ENCODE measurements at places on chromosomes 6 and 20.
A peak's percentile ranks its signal among the peaks of the same experiment; 100 is the strongest.

- DNase-seq, result no peak
Observed at GRCh38 chr6:10721850-10722569, 860 bp upstream of the TMEM14C start.

GRCh38 chr6:111260570-111261298, 173.4 kb downstream of the SLC16A10 start:
- no peak for DNase-seq

GRCh38 chr20:23598481-23598880, 7.2 kb downstream of the CST9 start:
- DNase-seq, result no peak

GRCh38 chr6:156662025-156662445, 115.1 kb upstream of the ARID1B start:
- DNase-seq, result no peak

DNA sequence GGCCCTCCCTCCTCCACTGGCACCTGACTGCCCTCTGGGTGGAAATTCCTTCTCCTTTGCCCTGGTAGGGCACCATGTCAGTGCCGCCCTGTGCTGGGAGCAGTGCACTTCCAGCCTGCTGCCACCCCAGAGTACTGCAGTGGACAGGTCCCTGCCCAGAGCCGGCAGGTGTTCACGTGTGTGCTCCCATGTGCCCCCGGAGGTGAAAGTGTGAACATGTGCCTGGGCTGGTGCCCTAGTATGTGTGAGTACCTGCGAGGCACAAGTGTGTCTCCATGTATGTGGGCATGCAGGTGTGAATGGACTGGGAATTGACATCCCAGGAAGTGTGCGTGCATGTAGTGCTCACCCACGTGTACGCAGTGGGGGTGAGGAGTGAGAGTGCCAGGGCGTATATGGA, 29.4 kb downstream of the SDCBP2 start:
- peak; percentile 36 for DNase-seq

DNA sequence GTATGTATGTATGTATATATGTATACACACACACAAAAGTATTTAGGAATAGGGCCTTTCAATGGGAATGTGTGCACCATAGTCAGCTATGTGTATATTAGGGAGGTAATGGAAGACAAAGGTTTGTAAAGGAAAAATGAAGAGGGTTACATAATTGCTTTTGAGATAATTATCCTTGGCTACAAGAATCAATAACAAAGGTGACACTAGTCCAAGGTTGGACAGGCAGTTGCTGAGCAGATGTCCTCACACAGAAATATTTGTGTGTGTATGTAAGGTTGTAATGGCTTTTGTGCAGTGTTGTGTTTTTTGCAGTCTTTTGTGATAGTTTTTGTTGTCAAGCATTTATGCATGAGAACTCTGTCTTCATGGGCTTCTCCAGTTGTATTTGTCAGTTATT, 157.9 kb upstream of the MARCKS start:
- no peak for DNase-seq

- no peak for DNase-seq
Observed at GRCh38 chr6:76631622-76632021, 559.2 kb upstream of the IMPG1 start.

GRCh38 chr6:169339731-169340309, 86.2 kb upstream of the THBS2 start:
- no peak for DNase-seq

DNA sequence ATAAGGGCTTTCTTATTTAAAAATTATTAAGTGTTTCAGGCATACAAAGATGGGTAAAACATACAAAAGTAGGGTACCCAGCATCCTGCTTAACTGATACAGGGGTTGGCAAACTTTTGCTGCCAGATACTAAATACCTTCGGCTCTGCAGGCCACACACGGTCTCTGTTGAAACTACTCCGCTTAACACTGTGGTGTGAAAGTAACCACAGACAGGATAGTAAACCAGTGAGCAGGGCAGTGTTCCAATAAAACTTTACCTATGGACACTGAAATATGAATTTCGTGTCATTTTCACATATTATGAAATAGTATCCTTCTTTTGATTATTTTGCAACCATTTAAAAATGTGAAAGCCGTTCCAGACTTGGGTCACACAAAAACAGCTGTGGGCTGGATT, 92.4 kb downstream of the EYA2 start:
- DNase-seq, result no peak

GRCh38 chr6:83804886-83805285, 48.3 kb upstream of the RIPPLY2 start:
- no peak for DNase-seq

GRCh38 chr6:142300758-142301650, 803 bp upstream of the ADGRG6 start:
- peak; percentile 26 for DNase-seq

GRCh38 chr6:153083869-153084268, 47.2 kb downstream of the RGS17 start:
- DNase-seq, result no peak

- DNase-seq, result no peak
Observed at GRCh38 chr6:56345376-56345995, 98.1 kb upstream of the COL21A1 start.

DNA sequence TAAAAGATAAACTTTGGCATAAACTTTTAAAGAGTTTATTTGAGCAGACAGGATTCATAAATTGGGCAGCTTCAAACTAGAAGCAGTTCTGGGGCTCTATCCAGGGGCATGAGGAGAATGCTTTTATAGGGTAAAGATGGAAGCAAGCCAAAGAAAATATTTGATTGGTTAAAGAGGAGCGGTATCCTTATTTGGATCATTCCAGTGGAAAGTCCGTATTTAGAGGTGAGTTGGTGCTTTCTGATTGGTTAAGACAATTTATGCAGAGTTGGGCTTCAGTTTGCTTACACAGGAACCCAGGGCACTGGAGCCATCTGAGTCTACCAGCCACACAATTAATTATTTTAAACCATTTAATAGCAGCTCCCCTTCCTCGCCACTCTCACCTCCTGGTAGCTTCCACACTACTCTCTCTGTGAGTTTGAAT, 37.9 kb upstream of the RNF217 start:
- DNase-seq, result no peak

DNA sequence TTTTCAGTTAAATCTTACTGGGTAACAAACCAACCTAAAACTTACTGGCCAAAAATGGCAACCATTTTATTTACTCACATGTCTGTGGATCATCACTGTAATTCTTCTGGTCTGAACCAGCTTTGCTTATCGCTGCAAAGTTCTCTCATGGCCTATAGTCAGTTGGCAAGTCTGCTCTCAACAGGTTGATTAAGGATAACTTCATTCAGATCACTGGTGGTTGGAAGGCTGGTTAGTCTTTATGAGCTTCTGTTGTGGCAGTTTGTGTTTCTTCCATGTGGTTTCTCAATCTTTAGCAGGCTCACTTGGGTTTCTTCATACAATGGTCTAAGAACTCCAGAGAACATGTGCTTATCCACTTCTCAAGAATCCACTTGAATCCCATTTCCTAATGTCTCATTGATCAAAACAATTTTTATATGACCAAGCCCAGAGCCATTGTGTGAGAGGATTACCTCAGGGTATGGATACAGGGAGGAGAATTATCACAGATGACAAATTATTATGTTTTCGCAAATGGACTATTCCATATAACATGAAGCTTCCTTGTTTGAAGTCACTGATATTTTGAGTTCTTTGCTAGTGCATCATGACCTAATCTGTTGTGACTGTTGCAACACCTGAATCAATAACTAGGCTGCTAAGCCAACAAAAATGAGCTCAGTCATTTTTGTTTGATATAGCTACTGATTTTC, 155.4 kb upstream of the BMP2 start:
- no peak for DNase-seq

- DNase-seq, result no peak
Observed at GRCh38 chr20:24379484-24379927, 89.9 kb upstream of the SYNDIG1 start.

DNA sequence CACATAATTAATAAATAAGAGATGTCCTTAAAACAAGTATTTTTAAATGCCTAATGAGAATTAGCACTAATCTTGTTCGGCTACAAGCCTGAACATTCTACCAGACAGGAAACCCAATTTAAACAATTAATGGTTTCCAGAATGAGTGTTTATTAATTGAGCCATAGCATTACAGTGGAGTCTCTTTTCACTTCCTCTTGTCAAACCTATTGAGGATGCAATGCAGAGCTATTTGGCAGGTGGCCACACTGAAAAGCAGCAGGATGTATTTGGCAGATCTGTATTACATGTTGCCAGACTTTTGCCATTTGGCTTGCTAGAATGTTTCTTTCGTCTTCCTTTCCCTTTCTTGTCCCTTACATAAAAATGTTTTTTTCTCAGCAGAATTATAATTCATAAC, 475.2 kb upstream of the MARCKS start:
- DNase-seq, result peak; percentile 63

- no peak for DNase-seq
Observed at GRCh38 chr6:154468760-154469159, 41.7 kb downstream of the CNKSR3 start.

DNA sequence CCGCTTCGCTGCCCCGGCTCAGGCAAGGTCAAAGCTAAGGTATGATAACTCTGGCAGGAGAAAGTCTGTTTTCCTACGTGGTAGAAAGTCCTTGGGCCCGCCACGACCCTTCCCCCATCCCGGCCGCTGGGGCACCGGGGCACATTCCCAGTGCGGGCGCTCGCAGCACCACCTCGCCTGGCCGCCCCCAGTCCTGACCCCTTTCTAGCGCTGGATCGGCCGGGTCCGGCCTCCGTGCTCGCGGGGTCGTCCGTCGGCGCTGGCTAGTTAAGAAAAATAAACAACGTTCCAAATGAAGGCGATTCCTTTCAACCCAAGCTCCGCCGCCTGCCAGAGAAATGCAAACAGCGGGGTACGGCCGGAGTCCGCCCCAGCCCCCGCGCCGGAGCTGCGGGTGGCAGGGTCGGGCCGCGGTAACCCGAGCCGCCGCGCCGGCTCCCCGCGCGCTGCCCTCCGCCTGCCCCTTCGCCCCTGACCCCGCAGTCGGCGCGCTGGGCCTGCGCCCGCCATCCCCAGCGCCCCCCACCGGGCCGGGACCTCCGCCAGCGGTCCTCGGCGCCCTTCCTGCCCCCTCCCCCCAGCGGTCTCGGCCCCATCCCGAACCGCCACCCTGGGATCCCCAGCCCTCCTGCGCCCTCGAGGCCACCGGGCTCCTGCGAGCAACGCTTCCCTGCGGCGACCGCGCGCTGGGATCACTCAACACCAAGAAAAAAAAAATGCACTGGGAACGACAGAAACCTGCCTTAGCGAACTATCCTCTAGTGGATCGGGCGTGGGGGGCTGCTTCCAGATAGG, 37.6 kb downstream of the NCR2 start:
- no peak for DNase-seq

DNA sequence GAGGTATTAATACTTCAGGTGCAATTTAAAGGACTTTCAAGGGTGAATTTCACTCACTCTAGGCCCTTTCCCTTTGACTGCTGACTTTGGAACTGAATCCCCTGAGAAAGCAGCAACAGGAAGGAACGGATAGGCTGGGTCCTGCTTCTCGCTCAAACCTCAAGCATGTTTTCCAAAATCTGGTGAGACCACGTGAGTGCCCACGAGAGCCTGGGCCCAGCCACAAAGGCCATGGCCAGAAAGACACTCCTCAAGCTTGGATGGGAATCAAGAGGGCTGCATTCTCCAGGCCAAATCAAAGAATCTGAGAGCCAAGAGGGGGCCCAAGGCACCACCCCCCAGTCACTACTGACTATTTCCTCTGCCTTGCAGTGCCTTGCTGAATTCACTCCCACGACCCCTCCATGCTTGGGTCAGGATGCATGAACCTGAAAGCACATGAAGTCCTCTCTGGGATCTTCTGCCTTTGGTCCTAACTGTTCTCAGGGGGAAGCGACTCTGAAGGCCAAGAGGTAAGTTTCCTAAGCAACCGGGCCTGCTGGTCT, 146.1 kb downstream of the NFATC2 start:
- DNase-seq, result no peak

DNA sequence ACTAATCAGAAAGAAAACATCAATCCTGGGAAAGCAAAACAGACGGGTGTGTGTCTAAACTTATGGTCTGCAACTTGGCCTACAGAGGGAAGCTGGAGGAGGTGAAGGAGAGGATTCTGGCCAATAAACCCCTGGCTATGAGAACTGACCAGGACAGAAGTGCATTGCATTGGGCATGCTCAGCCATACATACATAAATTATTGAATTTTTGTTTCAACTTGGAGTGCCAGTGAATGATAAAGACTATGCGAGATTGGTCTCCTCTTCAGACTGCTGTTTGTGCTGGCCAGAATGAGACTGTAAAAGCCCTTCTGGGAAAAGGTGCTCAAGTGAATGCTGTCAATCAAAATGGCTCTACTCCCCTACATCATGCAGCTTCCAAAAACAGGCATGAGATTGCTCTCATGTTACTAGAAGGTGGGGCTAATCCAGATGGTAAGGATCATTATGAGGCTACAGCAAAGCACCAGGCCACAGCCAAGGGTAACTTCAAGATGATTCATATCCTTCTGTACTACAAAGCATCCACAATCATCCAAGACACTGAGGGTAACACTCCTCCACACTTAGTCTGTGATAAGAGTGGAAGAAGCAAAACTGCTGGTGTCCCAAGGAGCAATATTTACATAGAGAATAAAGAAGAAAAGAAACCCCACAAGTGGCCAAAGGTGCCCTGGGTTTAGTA, 17.4 kb downstream of the ADNP start:
- DNase-seq, result no peak

DNA sequence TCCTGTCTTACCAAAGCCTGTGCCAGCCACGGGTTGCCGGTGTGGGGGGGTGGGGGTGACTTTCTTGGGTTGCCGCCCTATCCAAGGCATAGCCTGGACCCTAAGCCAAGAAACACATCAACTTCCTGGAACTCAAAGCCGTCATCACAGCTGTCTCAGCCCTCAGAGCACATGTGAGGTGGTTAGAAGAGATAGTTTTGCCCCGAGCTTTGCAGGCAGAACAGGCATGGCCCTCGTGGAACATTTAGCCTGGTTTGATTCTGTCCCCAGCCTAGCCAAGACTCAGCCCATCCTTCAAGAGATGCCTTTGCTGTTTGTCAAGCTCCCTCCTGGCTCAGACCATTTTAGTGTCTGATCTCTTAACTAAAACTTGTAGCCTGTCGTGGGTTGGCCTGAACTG, 64.9 kb downstream of the RREB1 start:
- DNase-seq, result no peak

GRCh38 chr6:151974061-151974617, 166.7 kb downstream of the ESR1 start:
- DNase-seq, result no peak

- DNase-seq, result no peak
Observed at GRCh38 chr6:139647016-139647415, 272.6 kb upstream of the CITED2 start.

- no peak for DNase-seq
Observed at GRCh38 chr6:105515054-105515453, 112.2 kb upstream of the PREP start.

Measured in NCI-H345 (cell line).